ENCODE measurements at places on chromosomes 3 and 15.

GRCh38 chr3:120450600-120451271 is at the start of gene FSTL1:
Gene FSTL1 (minus strand): TSS chr3:120450992. CDS start chr3:120450746, 246 bp downstream.
- DNase-seq: peak; percentile 16

GRCh38 chr3:101142160-101142559 is 148.9 kb upstream of the ABI3BP start:
- no peak for DNase-seq

GRCh38 chr15:63041974-63042876 is at the start of gene TPM1:
Gene TPM1 (plus strand): TSS chr15:63042747. CDS start chr15:63042830, 83 bp downstream.
- DNase-seq: peak; percentile 30

- no peak for DNase-seq
Observed at GRCh38 chr3:99532246-99532645, 106.1 kb upstream of the COL8A1 start.

GRCh38 chr3:186988806-186989205 is 58.5 kb downstream of the ST6GAL1 start:
- no peak for DNase-seq

GRCh38 chr3:46921041-46921440 is 43.5 kb downstream of the PTH1R start:
- DNase-seq: no peak

DNA sequence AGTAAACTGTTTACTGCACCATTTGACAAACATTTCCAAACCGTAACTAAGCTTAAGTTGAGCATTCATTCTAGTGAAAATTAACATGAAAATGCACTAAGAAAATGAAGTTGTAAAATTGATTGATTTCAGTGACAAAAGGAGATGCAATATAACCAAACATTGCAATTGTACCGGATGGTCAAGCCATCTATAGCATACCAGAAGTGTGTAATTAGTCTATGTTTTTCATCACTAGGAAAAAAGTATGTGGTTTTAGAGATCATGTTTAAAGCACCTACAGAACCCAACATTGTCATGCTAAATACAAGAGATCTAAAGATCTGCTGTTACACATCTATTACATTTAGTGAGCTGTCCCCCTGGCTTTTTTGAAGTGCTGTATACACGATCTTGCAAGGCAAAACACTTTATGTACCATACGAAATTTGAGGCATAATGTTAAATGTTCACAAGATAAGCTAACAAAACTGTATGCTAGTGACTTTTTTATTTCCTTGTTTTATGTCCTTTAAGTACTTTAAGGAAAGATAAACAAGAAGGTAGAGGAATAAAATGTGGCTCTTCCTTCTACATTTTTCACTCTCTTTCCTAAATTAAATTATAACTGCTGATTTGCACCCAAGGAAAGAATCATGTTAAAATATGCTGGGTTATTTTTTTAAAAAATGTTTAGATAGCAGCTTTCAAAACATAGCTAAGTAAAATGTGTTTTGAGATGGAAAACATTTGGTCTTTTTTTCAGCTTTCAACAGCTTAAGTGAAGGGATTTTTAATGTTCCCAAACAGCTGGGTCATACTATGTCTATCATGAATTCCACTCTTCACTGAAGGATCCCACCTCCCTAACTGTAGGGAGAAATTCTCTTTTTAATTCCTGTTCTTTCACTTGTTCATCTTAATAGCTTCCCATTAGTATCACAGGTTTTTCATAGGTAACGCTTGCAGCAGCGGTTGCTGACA is 498.0 kb downstream of the MECOM start:
- DNase-seq: no peak

- DNase-seq: no peak
Observed at GRCh38 chr15:85280203-85280602, 100.2 kb upstream of the AKAP13 start.

- DNase-seq: no peak
Observed at GRCh38 chr3:49878686-49879085, 9.0 kb upstream of the CAMKV start.

DNA sequence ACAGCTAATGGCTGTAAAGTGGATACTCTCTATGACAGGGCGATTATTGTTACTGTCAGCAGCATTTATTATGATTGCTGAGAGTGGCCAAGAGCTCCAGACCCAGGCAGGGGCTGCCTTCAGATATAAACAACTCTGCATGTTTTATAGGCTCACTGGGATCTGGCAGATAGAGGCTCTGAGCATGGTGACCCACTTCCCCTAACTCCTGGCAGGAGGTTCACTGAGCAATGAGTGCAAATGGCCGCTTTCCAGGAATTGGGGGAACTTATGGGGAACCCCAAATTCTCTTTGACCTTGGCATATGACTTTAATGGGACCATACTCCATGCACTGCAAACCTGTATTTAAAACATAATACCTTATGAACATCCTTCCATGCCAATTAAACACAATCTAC is 59.0 kb downstream of the SCN5A start:
- DNase-seq: no peak

DNA sequence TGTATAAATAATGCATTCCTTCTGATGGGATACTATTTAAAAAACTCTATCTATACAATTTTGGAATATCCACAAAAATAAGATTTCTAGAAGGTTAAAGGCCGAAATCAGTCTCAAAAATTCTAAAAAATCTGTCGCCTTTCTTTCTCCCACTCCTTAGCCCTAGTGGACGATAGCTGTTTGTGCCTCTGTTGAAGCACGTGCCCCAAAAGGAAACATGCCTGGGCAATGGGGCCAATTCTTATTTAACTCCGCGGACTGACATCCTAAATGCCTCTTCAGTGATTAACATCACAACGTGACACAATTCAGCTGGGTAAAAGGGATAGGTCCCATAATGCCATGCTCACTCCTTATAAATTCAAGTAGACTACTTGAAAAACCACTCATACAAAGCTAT is 65.1 kb downstream of the GAP43 start:
- DNase-seq: no peak

- no peak for DNase-seq
Observed at GRCh38 chr3:45488591-45488990, 100.2 kb downstream of the LARS2 start.

DNA sequence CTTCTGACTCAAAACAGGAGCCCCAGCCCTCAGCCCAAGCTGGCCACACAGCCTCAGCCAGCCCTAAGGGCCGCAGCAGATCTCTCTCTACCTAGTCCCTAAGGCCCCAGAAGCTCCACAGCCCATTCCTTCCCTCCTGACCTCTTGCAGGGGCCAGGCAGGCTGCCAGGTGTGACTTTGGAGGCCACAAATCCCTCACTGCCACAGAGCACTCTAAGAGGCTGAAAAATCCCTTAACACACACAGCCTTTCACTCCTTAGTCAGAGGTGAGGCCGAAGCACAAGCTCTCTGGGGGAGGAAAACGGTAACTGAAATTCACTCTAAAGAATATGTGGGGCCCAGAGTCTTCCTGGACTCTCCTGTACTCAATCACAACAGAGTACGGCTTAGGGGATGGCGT is 23.3 kb downstream of the LRRC2 start:
- DNase-seq: no peak

DNA sequence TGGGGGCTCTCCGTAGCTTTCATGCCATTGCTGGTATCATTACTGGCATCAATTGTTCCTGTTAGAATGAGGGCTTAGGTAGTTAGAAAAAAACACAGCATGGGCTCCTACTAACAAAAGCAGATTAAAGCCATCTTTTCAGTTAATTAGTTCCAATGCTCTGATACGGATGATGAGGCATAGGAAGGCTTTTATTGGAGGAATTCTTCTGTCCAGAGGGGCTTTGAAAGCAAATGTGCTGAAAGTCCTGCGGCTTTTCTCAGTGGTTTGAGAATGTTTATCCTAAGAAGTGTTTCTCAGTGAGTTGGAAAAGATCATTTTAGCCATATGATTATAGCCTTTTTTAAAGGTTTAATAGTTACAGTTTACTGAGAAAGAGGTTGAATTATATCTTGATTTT is 198.5 kb downstream of the THSD4 start:
- no peak for DNase-seq

DNA sequence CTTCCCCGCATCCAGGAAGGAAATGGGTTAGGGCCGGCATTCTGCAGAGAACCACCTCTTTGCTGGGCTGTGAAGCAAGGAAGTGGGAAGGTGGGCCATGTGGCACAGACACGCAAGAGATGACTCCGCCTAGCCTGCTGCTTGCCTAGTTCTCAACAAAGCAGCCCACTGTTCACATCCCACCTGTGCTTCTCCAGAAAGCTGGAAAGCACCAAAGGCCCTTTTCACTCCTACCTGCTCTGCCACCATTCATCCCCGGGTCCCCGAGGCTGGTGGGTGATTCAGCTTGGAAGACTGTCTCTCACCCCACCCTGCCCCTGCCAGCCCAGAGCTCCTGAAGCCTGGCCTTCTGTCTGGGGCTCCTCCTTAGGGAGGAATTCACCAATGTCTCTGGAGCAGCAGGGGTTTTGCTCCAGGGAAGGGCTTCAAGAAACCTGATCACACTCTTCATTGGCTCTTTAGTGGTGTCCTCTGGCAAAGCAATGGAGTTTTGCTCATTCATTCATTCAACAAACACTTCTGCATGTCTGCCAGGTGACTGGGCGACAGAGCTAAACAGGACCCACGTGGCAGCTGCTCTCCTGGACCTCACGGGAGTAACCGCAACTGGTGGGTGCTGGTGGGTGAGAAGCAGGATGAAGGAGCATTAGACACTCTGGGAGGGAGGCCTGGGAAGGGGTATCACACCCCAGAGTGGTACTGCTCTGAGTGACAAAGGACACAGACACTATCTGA is 145.4 kb upstream of the TLE3 start:
- DNase-seq: no peak

- DNase-seq: no peak
Observed at GRCh38 chr3:54069961-54070360, 52.4 kb upstream of the CACNA2D3 start.

DNA sequence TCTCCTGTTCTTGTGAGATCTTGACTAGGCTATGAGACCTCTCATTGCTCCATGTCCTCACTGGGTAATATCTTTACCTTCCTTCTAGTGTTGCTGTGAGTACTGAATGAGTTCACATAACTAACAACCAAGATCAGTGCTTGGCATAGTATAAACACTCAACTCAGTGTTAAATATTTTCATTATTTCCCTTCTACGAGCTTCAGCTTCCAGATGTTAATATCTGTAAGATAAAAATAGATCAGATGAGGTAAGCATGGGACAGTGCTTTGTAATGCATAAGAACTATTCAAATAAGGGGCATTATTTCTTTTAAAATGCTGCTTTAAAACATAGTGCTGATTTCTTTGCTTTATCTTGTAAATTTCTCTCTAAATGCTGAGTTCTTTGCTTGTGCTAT is 130.8 kb downstream of the DIPK2A start:
- no peak for DNase-seq

- DNase-seq: no peak
Observed at GRCh38 chr15:39850436-39850835, 67.8 kb upstream of the FSIP1 start.

GRCh38 chr15:98428253-98428989 is 219.9 kb upstream of the IGF1R start:
- DNase-seq: peak; percentile 45

DNA sequence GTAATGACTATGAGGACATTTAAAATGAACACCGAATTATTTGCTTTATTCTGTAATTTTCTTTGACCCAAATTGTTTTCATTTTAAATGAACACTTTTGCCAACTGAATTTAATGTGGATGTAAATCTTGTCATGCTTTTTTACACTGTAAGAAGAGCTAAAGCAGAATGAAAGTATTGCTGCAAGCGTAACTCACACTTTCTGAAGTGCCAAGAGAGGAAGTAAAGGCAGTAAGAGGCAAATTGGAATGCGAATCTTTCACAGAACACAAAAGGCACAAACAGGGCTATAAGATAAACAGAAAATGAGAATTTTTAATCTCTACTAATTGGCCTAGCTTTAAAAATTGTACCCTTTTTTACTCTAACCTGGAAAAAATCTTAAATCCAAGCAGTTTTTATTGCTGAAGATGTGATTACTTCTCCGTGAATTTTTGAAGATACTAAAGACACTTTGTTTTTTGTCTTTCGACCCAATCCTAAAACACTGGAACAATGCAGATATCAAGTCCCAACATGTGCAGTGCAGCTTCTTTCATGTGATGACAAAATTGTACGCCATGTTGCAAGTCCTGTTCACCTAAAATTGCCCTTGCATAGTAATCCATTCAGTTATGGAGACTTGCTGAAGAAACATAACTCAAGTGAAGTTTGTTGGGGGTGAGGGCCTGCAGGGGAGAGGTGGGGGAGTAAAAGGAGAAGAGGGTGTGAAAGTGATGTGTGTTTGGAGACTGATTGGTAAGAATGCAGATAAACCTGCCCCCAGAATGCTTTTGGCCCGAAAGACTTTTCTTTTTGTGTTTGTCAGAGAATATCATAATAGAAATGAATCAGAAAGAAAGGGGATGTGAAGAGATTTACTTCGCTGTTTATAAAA is 1.4 kb downstream of the ARID3B start:
- no peak for DNase-seq

DNA sequence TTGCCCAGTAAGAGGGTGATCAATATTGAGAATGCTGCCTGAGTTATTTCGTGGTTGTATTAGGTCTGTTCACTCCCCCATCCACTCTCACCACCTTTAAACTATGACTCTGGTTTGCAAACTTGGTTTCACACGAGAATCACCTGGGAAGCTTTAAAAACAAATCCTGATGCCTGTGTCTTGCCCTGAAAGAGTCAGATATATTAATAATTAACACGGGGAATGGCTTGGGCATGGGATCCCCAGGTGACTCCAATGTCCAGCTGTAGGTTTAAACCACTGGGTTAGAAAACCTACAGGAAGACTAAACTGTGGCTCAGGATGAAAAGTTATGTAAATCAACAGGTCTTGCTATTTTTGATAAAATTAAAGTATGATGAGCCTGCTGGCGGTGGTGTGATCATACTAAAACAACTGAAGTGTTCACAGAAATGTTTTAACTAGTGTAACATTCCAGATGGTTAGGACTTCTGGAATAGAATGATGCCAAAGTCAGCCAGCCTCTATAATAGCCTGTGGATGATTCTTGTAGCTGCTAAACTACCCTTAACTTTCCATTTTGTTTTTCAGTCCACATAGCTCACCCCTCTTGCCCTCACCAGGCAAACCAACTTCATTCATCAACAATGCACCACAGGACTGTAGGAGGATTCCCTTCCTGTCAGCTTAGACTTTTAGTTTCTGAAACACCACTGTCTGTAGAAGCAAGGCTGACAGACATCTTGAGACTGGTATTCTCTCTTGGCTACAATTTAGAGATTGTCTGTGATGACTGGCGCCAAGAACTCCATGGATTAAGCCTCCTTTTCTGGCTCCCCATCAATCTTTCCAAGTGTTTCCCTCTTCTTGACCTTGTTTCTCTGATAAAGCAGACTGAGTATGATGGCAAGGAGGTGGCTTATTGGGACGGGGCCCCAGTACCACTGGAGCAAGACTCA is 119.1 kb upstream of the ADAMTS9 start:
- DNase-seq: no peak

DNA sequence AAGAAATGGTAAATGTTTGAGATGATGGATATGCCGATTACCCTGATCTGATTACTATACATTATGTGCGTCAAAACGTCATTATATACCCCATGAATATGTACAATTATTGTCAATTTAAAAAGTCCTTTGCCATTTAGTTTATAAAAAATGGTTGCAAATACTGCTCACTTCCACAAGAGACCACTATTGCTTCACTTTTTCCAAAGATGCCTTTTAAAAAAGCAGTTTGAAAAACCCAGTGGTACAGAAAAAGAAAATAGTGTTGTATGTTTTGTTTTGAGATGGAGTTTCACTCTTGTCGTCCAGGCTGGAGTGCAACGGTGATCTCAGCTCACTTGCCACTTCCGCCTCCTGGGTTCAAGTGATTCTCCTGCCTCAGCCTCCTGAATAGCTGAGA is 39.3 kb downstream of the EDEM1 start:
- DNase-seq: no peak

Data from occipital lobe (tissue), 3 donors.